ENCODE measurements at places on chromosomes 4 and X. TPM values are rescaled to one million over a fixed set of nuclear protein-coding genes. Genes with fewer than 3 reads are reported as not detected.
A peak's percentile ranks its signal among the peaks of the same experiment; 100 is the strongest.

GRCh38 chrX:123308658-123309057 is 124.6 kb downstream of the GRIA3 start:
- H3K4me3 ChIP-seq: no peak overlapping the region
- no peaks in the 10 kb centered on the region for H3K36me3 ChIP-seq
- no peaks in the 10 kb centered on the region for H3K27me3 ChIP-seq
- no peaks in the 10 kb centered on the region for H3K4me1 ChIP-seq
- no peak overlapping the region for H3K27ac ChIP-seq

GRCh38 chr4:147730333-147730732 is 1.6 kb upstream of the ARHGAP10 start:
- H3K27me3 ChIP-seq: no peaks in the 10 kb centered on the region
- no peak overlapping the region for H3K4me3 ChIP-seq
- H3K27ac ChIP-seq: no peak overlapping the region

DNA sequence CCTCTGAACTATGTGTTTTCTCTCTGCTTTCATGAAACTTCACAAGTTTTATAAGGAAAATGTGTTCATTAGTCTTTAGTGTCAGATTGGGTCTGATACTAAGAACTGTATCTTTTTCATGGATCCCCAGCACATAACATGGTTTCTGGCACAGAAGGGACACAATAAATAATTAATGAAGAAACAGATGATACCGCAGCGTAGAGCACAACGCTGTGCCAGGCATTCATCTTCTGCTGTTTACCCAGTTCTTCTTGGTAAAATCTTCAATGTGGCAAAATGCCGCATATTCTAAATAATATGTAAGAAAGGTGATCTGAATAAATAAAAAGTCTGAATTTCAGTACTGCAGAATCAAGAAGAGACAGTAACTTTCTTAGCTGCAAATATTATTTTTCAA is 12.3 kb downstream of the SCARB2 start:
- no peaks in the 10 kb centered on the region for H3K36me3 ChIP-seq
- no peaks in the 10 kb centered on the region for H3K27me3 ChIP-seq

- peak overlapping the region; percentile 33 for H3K27ac ChIP-seq
- H3K4me3 ChIP-seq: no peak overlapping the region
- no peaks in the 10 kb centered on the region for H3K27me3 ChIP-seq
- H3K36me3 ChIP-seq: no peaks in the 10 kb centered on the region
Observed at GRCh38 chrX:38055170-38055847, 49.0 kb downstream of the SYTL5 start.

- DNase-seq: peak; percentile 26
- no peak overlapping the region for H3K27ac ChIP-seq
- no peaks in the 10 kb centered on the region for H3K4me1 ChIP-seq
- no peaks in the 10 kb centered on the region for H3K36me3 ChIP-seq
- no peaks in the 10 kb centered on the region for H3K27me3 ChIP-seq
Observed at GRCh38 chr4:147447786-147448185, 33.1 kb upstream of the EDNRA start.

- no peaks in the 10 kb centered on the region for H3K27me3 ChIP-seq
- peak; percentile 42 for DNase-seq
- no peak overlapping the region for H3K4me3 ChIP-seq
- H3K27ac ChIP-seq: peak overlapping the region; percentile 41
- peaks cover 59% of the 10 kb centered on the region for H3K4me1 ChIP-seq
Observed at GRCh38 chr4:7817877-7818398, 121.7 kb downstream of the AFAP1 start.

GRCh38 chr4:94397635-94398034 is 54.1 kb upstream of the PDLIM5 start:
- DNase-seq: no peak
- no peaks in the 10 kb centered on the region for H3K36me3 ChIP-seq
- no peaks in the 10 kb centered on the region for H3K4me1 ChIP-seq
- no peaks in the 10 kb centered on the region for H3K27me3 ChIP-seq
- H3K27ac ChIP-seq: no peak overlapping the region

GRCh38 chrX:102498732-102499131 is 17.8 kb downstream of the TMSB15A start:
- H3K4me3 ChIP-seq: no peak overlapping the region
- no peaks in the 10 kb centered on the region for H3K27me3 ChIP-seq
- no peak for DNase-seq
- H3K36me3 ChIP-seq: no peaks in the 10 kb centered on the region
- H3K27ac ChIP-seq: no peak overlapping the region
- H3K4me1 ChIP-seq: no peaks in the 10 kb centered on the region

DNA sequence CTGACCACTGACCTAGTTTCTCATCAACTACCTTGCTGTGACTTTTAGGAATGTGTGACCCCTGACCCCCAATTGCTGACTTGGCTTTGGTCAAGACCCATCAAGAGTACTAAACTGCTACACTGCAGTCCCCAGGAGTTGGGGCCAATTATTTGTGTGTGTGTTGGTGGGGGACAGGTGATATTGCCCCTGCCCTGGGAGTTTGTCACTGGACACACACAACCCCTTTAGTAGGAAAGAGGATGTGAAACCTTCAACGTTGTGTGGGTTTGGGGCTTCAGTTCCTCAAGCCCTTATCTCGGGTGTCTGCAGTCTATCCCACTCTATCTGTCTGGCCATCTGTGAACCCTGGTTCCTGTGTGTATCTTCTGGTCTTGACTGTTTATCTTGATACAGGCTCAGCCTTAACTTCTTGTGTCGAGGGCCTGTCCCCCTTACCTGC is 6.5 kb downstream of the SASH3 start:
- H3K36me3 ChIP-seq: no peaks in the 10 kb centered on the region
- DNase-seq: no peak
- H3K4me1 ChIP-seq: no peaks in the 10 kb centered on the region
- no peak overlapping the region for H3K4me3 ChIP-seq
- no peak overlapping the region for H3K27ac ChIP-seq
- no peaks in the 10 kb centered on the region for H3K27me3 ChIP-seq

GRCh38 chr4:87101543-87102199 is 118.7 kb downstream of the KLHL8 start:
- peaks cover 23% of the 10 kb centered on the region for H3K27me3 ChIP-seq
- H3K36me3 ChIP-seq: no peaks in the 10 kb centered on the region
- no peak for DNase-seq

DNA sequence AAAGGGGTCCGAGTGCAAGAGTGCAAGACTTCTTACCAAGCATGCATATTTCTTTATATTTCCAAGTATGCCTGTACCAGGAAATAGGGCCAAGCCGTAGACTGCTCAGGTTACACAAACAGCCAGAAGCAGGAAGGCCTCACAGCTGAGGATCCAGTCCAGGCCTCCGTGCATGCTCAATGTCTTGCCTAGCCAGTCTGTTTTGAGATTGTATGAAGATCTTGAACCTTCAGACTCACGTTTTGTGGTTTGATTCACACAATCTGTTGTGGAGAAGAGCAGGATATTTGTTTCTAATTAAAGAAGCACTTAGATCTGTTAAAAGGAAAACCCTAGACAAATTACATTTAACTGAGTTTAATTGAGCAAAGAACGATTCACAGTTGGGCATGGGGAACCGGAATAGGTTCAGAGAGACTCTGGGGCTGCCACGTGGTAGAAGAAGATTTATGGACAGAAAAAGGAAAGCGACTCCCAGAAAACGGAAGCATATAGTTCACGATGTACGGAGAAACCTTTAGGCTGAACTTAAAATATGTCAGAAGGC is 1.2 kb downstream of the MGST2 start:
- H3K27ac ChIP-seq: peak overlapping the region; percentile 71
- DNase-seq: peak; percentile 57
- H3K36me3 ChIP-seq: no peaks in the 10 kb centered on the region

DNA sequence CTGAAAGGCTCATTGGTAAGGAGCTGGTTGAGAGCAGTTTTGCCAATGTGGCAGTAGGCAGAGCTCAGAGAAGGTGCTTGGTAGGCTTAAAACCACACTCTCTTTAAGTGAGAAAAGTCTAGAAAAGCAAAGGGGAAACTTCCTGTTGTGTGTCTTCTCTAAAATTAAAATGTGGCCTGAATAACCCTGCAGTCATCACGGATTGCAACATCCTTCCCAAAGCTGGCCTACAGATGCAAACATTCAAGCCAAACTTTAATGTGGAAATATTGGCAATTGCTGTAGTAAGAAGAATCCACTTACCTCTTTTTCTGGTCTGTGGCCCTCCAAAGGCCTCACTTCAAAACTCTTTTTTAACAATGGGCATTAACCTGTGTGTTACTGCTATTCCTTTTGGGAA is 348.5 kb downstream of the OPHN1 start:
- H3K27ac ChIP-seq: no peak overlapping the region
- H3K4me3 ChIP-seq: no peak overlapping the region
- H3K36me3 ChIP-seq: no peaks in the 10 kb centered on the region
- H3K4me1 ChIP-seq: no peaks in the 10 kb centered on the region
- H3K27me3 ChIP-seq: no peaks in the 10 kb centered on the region

DNA sequence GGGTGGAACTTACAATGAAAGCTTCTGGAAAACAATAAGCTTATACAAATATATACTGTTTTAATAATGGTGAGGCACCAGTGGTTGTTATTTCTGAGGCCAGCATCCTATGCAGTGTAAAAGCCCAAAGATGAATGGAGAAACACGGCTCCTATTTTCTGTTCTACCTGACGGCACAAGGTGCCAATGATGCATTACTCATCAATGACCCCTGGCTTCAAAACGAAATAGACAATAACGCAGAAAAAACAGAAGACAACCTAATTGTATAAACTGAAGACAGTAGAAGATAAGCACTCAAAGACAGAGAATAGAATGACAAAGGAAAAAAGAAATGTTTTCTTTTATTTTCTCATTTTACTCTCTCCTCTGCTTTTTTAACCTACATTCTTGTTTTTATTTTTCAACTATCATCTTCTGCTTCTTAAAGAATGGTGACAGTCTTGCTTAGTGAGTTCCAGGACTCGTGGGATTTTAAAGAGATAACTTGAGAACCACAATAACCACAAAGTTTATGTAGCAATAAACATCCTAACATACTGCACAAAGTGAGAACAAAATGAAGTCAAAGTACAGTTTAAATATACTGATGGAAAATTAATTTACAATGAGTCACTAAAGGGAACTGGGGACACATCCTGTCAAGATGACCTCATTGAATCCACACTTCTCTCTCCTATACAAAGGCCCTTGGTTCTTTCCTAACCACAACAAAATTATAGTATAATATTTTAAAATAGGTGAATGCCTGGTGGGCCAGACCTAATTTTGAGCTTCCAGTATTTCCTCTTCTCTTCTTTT is 169.8 kb downstream of the BTC start:
- H3K27me3 ChIP-seq: peaks cover 16% of the 10 kb centered on the region
- H3K36me3 ChIP-seq: no peaks in the 10 kb centered on the region
- no peak overlapping the region for H3K4me3 ChIP-seq
- peak; percentile 95 for DNase-seq

DNA sequence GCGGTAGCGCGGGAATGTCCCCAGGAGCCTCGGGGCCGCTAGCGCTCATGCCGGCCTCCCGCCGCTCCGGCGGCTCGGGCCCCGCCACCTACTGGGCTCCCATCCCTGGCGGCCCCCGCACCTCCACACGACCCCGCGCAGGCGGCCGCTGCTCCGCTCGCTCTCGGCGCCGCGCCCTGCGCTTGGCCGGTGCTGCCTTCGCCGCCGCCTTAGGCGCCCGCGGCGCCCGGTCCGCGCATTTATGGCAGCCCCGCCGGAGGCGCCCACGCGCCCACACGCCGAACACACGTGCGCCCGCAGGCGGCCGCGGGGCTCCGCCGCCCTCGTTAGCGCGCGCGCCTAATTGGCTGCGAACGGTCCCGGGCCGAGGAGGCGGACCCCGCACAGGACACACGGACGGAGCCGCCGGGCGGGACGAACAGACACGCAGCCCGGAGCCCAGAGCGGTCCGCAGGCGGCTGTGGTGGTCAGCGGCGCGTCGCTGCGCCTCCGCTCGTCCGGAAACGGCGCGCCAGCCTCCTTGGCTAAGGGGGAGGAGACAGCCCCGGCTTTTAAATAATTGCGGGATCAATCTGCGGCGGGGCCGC is at the start of gene NKX1-1:
TSS of gene NKX1-1 (minus strand) at position 49 of the 587 bp plus-strand sequence. CDS start at position 49, 0 bp downstream.
- no peak within 1 kb of the TSS for H3K4me3 ChIP-seq
- no peaks in the 10 kb centered on the region for H3K4me1 ChIP-seq
- H3K36me3 ChIP-seq: no peaks in the 10 kb centered on the region
- DNase-seq: no peak
- no peak within 1 kb of the TSS for H3K27ac ChIP-seq

DNA sequence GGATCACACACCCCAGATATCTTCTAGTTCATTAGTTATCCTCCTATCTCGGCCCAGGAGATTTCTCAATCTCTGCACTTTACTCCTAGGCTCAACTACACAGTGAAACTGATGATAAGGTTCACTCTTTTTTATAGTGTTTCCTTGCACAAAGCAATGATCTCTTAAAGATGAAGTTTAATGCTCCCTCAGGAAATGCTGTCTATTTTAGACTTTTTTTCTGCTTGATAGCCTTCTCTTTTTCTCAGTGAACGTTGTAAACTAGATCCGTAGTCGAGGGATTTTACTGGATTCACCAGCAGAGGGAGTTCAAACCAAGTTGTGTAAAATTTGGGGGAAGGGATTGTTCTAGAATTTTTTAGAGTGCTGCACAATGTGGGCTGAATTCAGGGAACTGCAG is 269.6 kb downstream of the GBA3 start:
- no peak overlapping the region for H3K4me3 ChIP-seq
- no peaks in the 10 kb centered on the region for H3K4me1 ChIP-seq
- no peak overlapping the region for H3K27ac ChIP-seq
- H3K27me3 ChIP-seq: no peaks in the 10 kb centered on the region

DNA sequence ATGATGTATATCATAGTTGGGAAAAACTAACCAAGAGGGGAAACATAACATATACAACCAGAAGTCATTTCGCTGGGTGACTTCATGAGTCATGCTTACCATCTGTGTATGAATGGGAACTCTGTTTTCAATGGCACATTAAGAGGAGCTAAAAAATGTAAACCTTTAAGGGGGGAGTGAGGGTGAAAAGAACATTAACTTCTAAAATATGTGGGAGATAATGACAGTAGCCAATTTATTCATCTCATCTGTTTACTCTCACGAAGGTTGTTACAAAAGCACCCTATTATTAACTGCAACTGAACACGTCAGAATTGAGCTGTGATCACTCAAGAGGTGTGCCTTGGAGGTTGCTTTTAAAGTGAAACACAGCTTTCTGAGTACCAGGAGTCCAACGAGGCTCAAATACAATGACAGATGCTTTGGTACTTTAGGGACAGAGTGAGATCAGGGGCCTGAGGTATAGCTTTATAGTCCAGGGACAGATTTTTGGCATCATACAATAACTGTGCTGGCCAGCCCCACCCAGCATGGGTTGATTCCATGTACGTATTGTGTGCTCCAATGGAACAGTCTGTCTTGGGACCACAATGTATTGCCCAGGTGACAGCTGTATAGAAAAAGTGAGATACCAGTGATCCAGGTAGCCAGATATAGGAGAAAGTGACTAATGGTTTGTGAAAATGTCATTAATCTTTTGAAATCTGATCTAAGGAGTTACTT is 107.3 kb downstream of the AMMECR1 start:
- H3K4me3 ChIP-seq: no peak overlapping the region
- H3K4me1 ChIP-seq: peaks cover 19% of the 10 kb centered on the region
- no peaks in the 10 kb centered on the region for H3K27me3 ChIP-seq
- DNase-seq: peak; percentile 86
- no peaks in the 10 kb centered on the region for H3K36me3 ChIP-seq

The MAGEA1 gene
- not detected for total RNA-seq

The EGF gene
- total RNA-seq: 25.1 TPM

The MAGEA10 gene
- total RNA-seq: not detected

The RHOXF2 gene
- not detected for total RNA-seq

The TMPRSS11B gene
- total RNA-seq: 0.27 TPM

The CAPN6 gene
- total RNA-seq: 9.4 TPM
